ENCODE measurements at places on chromosomes 11 and 22.

DNA sequence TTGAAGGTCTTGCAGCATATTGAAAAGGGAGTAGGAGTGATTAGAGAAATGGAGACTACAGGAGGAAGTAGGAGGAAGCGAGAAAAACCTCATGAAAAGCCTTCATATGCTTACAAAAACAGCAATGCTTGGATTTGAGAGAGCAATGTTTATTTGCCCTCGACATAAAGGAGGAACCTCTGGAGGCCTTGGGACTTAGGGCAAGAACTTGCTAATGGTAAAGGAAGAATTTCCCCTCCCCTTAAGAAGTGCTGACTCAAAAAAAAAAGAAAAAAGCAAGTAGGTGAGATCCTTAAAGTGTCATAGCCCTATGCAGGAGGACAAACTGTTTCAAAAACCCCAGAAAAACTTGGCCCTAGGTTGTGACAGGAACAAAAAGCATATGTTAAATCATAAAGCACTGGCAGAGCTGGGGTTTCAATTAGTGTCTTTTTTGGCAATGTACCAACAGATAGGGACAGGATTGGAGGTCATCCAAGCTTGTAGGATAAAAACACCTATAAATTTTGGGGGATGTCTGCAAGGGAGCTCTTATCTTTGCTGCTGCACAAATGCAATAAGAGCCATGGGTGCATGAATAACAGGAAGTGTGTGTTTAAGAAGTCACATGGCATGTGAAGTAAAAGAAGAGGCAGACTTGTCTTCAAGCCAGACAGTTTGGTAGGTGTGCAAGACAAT lies 4.9 kb downstream of the GLYAT start:
- DNase-seq = peak; percentile 4

DNA sequence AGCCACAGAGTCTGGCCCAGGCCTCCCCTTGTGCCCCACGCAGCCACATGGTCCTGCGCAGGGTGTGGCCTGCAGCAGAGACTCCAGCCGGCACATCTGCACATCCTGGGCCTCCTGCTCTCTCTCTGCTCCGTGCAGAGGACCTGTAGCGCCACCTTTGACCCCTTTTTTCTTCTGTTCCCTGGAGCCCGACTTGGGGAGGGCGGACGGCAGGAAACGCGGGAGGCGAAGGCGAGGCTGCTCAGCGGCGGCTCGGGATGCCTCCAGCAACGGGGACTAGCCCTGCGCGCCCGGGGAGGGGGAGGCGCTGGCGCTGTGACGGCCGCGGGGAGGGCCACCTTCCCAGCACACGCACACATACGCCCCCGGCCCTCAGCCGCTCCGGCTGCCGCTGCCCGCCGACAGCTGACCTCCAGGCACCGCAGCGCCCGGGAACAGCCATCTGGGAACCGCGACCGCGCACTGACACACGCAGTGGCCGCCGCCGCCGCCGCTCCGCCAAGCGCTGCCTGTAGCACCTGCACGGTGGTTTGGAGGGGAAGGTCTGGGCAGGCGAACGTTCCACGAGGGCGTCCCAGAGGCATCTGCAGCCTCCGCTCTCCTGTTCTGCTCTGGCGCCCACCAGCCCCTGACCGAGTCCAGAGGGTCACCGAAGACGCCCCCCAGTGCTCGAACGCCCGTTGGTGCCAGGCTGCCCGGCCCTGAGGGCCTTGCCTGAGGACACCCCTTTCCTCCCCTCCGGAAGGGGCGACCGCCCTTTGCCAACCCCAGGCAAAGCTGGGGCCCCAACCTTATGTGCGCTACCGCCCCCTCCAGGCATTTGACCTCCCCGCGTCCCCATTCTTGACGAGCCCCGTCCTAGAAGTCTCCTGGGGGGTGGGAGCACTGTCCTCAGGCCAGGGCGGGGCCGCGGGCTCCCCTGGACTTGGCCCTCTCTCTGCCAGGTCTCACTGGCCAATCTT lies 16.9 kb upstream of the C22orf42 start:
- DNase-seq = no peak

GRCh38 chr11:34915136-34916014 lies 804 bp downstream of the APIP start:
- no peak for DNase-seq

DNA sequence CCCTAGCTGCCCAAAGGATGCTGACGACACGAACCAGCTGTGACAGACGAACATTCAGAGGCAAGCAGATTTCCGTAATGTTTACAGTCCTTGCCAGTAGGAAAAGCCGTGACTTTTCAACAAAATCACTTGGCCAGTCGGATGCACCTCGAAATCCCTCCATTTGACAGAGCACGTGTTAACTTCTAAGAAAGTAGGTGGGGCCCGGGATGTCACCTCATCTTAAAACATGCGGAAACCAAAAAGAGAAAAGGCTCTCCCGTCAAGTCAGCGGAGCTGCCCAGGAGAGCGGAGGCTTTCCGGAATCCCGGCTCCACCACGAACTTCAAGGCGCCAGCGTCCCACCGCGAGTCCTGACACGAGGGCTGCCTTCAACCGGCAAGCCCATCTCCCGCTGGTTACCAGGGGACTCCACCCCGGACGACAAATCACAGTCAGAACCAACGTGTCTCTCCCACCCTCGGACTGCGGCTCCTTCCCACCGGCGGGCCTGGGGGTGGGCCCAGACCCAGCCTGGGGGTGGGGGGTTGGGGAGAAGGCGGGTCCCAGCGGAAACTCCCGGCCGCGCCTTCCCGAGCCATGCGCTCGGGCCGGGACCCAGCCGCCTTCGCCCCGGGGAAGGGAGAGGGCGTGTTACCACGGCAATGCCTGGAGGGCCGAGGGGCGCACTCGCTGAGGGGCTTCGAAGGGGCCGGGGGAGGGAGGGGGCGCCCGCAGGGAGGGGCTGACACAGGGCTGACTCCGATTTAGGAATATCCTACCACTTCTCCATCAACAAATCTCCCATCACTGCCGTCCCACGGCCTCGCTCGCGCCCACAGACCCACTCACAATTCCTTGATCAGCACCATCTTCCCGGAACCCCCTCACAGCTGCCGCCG lies 475 bp downstream of the PITPNB start:
- peak; percentile 59 for DNase-seq
